ENCODE measurements at places on chromosomes 11 and 22. TPM values are rescaled to one million over a fixed set of nuclear protein-coding genes. Genes with fewer than 3 reads are reported as not detected.

DNA sequence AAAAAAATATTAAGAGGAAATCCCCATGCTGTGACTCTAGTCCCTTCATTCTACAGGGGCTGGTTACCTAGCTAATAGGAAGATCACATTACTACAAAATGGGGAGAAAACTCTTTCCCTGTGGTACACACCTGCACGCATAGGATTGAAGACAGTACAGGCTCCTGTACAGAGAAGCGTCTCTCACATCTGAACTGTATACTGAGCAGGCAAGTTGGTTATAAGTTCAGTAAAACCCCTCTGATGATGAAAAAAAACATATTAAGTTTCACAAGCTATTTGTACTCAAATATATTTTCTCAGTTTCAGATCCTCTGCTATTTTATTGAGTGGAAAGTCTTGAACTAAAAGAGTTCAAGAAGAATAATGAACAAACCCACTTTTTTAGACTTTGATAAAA lies 156.9 kb upstream of the HSD17B12 start:
- no peaks in the 10 kb centered on the region for H3K27me3 ChIP-seq
- DNase-seq, result no peak
- H3K27ac ChIP-seq, result no peak overlapping the region
- no peak overlapping the region for H3K4me3 ChIP-seq

The CCDC179 gene
- not detected for total RNA-seq

DNA sequence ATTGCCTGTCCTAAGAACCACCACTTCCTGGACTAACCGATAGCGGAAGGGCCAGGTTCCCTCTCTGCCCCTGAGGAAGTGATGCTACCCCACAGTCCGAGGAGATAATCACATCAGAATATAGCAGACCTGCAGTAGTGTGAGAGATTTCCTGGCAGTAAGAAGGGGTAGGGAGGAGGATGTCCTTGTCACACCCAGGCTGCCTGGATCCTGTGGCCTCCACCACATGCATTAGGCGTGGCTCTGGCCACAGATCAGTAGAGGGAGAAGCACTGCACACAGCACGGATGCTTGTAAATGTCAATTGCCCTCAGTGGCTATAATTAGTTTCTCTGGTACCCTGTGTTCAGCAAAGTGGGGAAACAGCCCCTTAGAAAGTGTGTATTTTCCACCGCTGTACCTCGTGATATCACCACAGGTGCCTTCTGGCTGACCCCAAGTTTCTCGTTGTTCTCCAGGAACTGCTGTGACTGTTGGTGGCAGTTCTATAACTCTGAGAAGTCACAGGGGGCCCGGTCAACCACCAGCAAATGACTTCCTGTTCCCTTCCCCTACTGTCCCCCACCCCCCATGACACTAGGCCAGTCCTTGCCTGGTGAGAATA lies 61.8 kb downstream of the UBASH3B start:
- H3K36me3 ChIP-seq, result no peaks in the 10 kb centered on the region
- no peak overlapping the region for H3K4me3 ChIP-seq
- DNase-seq, result peak; percentile 51

DNA sequence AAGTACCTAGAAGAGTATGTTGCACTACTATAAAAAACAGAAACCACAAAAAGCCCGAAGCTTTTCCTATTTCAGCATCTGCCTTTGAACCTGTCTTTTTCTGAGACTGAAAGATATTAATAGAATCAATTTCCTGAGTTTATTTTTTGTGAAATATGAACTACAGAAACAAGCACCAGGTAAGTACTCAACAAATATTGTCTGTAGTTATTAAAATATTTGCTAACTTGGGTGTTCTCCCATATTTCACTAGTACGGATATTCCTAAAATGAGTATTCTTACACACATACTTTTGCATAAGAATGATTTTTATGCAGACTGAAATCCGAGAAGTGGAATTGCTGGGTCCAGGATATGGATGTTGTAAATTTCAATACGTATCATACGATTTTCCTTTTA lies 188.0 kb downstream of the OR4C45 start:
- DNase-seq, result no peak
- no peaks in the 10 kb centered on the region for H3K36me3 ChIP-seq
- H3K4me1 ChIP-seq, result no peaks in the 10 kb centered on the region
- H3K27me3 ChIP-seq, result no peaks in the 10 kb centered on the region

GRCh38 chr22:37290737-37291136 lies 8.4 kb downstream of the CYTH4 start:
- no peak overlapping the region for H3K27ac ChIP-seq
- DNase-seq, result no peak
- H3K27me3 ChIP-seq, result peaks cover 6% of the 10 kb centered on the region
- H3K4me3 ChIP-seq, result no peak overlapping the region
- peaks cover 8% of the 10 kb centered on the region for H3K4me1 ChIP-seq

- no peak overlapping the region for H3K4me3 ChIP-seq
- H3K27me3 ChIP-seq, result no peaks in the 10 kb centered on the region
- H3K36me3 ChIP-seq, result peaks cover 1% of the 10 kb centered on the region
- no peak for DNase-seq
- H3K27ac ChIP-seq, result no peak overlapping the region
- H3K4me1 ChIP-seq, result peaks cover 20% of the 10 kb centered on the region
Measured at GRCh38 chr11:102168481-102168880, 58.2 kb downstream of the YAP1 start.

- H3K27me3 ChIP-seq, result no peaks in the 10 kb centered on the region
- H3K4me3 ChIP-seq, result peak overlapping the region; percentile 22
- no peaks in the 10 kb centered on the region for H3K36me3 ChIP-seq
- no peak for DNase-seq
- H3K4me1 ChIP-seq, result peaks cover 46% of the 10 kb centered on the region
- peak overlapping the region; percentile 63 for H3K27ac ChIP-seq
Measured at GRCh38 chr11:13338427-13339069, 61.0 kb downstream of the BMAL1 start.

DNA sequence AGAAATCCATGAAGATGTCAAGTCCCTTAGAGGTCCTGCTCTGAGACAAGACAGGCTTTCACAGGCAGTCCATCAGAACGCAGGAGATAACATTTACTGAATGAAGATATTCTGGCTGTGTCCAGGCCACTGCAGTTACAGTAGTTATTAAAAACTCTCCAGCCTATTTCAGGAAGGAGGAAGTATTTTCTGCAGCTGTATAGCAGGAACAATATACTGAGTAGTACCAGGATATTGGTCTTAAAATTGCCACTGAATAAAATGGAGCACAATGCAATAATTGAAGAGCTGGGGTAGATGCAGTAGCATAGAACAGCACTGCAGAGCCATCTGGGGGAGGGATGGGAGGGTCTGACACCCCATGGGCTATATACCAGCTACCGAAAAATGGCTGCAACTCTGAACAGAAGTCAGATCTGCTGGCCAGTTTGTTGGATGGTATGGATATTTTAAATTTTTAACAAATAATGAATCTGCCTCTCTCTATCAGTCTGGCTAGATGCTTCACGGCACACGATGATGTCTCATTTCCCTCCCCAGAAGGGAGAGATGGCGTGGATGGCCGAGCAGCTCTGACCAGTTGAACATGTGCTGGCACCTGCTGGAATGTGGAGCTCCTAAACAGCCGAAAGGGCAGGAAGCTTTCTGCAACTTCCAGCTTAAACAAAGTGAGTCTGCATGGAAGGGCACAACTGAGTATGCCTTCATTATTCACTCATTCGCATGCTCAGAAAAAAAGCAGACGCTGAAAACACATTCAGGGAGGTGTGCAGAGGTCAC lies 342.1 kb upstream of the SYN3 start:
- no peaks in the 10 kb centered on the region for H3K4me1 ChIP-seq
- H3K36me3 ChIP-seq, result no peaks in the 10 kb centered on the region
- no peak for DNase-seq
- no peaks in the 10 kb centered on the region for H3K27me3 ChIP-seq

DNA sequence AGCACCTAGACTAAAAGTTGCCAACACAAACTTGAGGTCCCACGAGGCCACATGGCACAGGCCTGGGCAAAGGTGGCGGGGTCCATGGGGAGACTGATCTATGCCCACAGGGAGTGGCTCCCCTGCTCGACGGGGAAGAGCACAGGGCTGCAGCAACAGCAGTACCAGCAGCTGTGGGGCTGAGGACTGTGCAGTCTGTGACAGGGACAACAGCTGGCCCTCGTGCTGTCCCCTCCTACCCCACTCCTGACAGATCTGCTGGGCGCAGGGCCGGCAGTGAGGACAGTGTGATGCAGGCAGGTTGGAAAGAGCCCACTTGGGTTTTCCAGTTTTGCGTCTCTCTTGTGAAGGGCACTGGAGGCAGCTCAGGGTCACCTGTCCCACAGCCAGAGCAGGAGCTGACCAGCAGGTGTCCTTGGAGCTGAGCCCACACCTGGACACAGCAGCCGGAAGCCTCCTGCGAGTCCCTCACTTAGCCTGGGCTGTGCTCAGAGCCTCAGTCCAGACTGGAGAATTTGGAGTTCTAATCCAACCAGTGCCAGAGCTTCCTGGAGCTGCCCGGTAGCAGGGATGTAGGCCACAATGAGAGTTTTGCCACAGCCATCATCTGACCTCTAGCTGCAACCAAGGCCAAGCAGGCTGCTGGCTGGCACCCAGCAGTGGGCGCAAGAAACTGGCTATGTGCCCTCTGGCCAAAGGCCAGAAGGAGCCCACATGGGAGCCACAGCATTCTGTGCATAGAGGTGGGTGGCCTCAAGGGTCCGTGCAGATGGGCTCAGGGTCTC lies 3.6 kb upstream of the GAS2L1 start:
- no peaks in the 10 kb centered on the region for H3K27me3 ChIP-seq
- no peak overlapping the region for H3K4me3 ChIP-seq
- H3K4me1 ChIP-seq, result peaks cover 22% of the 10 kb centered on the region

The NXPE4 gene
- total RNA-seq, result not detected

The KRTAP5-7 gene
- total RNA-seq, result not detected

DNA sequence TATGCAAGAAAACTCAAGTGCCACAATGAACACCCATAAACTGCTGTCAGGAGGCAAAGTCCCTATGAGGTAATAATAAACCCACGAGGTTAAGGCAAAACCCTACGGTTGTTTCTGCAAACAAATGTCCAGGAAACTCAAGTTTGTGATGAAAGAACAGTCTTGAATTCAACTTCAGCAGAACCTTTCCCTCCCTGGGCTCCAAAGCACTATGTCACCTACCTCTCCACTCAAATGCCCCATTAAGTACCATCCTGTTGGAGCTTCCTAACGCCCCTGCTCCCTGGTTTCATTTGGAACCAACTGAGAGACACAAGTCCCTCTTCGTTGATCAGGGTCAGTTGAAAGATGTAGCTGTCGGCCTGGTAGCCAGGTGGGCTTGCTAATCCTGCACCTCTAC lies 2.6 kb upstream of the C11orf91 start:
- H3K27me3 ChIP-seq, result no peaks in the 10 kb centered on the region
- peaks cover 82% of the 10 kb centered on the region for H3K4me1 ChIP-seq
- H3K36me3 ChIP-seq, result peaks cover 22% of the 10 kb centered on the region
- peak overlapping the region; percentile 80 for H3K27ac ChIP-seq
- no peak overlapping the region for H3K4me3 ChIP-seq

GRCh38 chr11:47867823-47868222 lies 19.7 kb upstream of the NUP160 start:
- no peak for DNase-seq
- H3K36me3 ChIP-seq, result no peaks in the 10 kb centered on the region
- H3K4me1 ChIP-seq, result peaks cover 20% of the 10 kb centered on the region
- no peaks in the 10 kb centered on the region for H3K27me3 ChIP-seq

DNA sequence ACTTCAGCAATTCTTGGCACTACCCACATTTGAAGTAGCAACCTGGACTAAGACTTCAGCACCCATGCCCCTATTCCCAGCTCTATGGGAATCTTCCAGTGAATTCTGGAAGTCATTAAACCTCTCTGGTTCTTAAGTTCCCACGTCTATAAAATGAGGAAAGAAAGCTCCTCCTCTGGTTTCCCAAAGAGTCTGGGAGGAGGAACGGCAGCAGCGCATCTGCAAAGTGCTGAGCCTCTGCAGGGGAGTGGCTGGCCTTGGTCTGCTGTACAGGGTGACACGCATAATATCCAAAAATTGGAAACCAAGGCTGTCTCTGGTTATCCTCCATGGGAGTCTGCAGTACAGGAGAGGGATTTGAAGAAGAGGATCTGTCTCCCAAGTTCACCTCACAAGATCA lies 73.6 kb upstream of the TP53I11 start:
- no peaks in the 10 kb centered on the region for H3K36me3 ChIP-seq
- no peaks in the 10 kb centered on the region for H3K27me3 ChIP-seq
- no peak overlapping the region for H3K4me3 ChIP-seq
- DNase-seq, result no peak

DNA sequence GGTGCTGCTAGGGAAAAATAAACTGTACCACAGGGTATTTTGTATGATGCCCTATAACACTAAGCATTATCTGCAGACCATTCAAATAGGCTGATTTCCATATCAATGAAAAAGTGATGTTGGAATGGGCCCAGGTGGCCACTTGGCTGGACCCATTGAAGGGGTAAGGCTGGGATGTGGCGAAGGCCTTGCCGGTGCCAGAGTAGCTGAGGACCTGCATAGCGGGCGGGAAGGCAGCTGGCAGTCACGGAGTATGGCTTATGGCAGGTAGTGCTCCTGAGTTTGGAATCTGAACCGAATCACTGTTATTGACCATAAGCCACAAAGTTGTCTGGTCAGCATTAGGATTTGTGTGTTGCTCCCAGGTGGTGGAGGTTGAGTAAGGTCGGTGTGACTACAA lies 131.0 kb downstream of the MICAL2 start:
- peaks cover 26% of the 10 kb centered on the region for H3K36me3 ChIP-seq
- H3K4me3 ChIP-seq, result no peak overlapping the region
- no peaks in the 10 kb centered on the region for H3K27me3 ChIP-seq
- H3K27ac ChIP-seq, result no peak overlapping the region

The EXT2 gene
- total RNA-seq, result 53.7 TPM

GRCh38 chr11:131580476-131580875 lies 210.1 kb downstream of the NTM start:
- H3K4me3 ChIP-seq, result no peak overlapping the region
- peaks cover 4% of the 10 kb centered on the region for H3K27me3 ChIP-seq
- no peaks in the 10 kb centered on the region for H3K36me3 ChIP-seq

DNA sequence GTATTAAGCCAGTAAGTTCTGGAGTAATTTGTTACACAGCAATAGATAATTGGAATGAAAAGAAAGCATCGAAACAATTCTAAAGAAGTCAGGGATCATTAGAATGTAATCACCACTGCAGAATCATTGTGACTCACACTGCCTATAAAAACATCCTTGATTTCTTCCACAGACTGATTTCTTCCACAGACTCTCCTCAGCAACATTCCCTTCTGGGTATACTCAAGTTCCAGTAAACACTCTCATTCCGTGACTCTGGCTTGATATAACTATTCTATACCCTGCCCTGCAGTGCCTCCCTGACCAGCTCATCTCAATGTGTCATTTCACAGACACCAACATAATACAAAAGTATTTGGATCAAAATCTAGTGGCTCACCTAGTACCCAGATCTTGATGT lies 120.5 kb downstream of the BBOX1 start:
- no peak for DNase-seq
- no peak overlapping the region for H3K27ac ChIP-seq
- H3K27me3 ChIP-seq, result peaks cover 5% of the 10 kb centered on the region
- H3K36me3 ChIP-seq, result no peaks in the 10 kb centered on the region

- DNase-seq, result peak; percentile 56
- H3K27me3 ChIP-seq, result no peaks in the 10 kb centered on the region
- H3K36me3 ChIP-seq, result no peaks in the 10 kb centered on the region
- H3K27ac ChIP-seq, result peak overlapping the region; percentile 65
- H3K4me1 ChIP-seq, result peaks cover 16% of the 10 kb centered on the region
Measured at GRCh38 chr11:77082838-77083565, 16.2 kb downstream of the CAPN5 start.
